Upper lobe of right lung (tissue), 1 donor: ENCODE measurements at places on chromosomes 7 and 10. TPM values are rescaled to one million over a fixed set of nuclear protein-coding genes. Genes with fewer than 3 reads are reported as not detected.

DNA sequence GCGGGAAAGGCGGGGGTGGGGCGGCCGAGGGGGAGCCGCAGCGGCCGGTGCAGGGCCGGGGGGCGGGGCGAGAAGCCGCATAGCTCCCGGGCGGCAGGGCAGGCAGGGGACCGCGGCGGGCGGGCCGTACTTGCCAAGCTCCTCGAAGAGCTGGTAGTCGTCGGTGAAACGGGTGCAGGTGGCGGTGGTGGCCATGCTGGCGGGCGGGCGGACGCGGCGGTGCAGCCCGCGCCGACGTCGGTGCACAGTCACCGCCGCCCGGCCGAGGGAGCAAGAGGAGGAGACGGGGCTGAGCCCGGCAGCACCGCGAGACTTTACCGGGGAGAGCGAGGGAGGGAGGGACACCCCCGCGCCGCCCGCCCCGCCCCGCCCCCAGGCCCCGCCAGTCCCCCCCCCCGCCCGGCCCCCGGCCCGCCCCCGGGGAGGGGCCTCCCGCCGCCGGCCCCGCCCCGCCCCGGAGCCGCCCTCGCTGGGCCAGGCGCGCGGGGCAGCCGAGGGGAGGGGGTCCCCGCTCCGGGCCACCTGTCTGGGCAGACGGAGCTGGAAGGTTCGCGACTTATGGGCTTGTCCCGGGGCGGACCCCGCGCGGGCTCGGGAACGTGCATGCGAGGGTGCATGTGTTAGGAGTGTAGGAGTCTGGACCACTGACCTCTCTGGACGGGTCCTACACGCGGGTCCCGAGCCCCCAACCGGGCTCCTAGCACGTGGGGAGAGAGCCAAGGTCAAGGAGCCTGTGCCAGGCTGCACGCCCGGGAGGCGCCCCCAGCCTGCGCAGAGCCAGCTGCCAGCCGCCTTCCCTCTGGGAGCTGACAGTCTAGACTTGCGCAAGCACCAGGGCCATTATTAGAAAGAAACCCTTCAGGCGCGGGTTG is at the start of gene CAMK2G:
TSS of gene CAMK2G (minus strand) at position 289 of the 872 bp plus-strand sequence. CDS start at position 195, 94 bp downstream.
- H3K4me1 ChIP-seq, result peaks cover 24% of the 10 kb centered on the region
- DNase-seq, result peak; percentile 93
- H3K36me3 ChIP-seq, result peaks cover 2% of the 10 kb centered on the region
- H3K27me3 ChIP-seq, result no peaks in the 10 kb centered on the region
- peak within 1 kb of the TSS; percentile 74 for H3K4me3 ChIP-seq

WDR86 gene
- 1.3 TPM for total RNA-seq

- H3K27me3 ChIP-seq, result no peaks in the 10 kb centered on the region
- peak overlapping the region; percentile 69 for H3K4me3 ChIP-seq
- H3K4me1 ChIP-seq, result peaks cover 31% of the 10 kb centered on the region
- no peaks in the 10 kb centered on the region for H3K36me3 ChIP-seq
- H3K27ac ChIP-seq, result peak overlapping the region; percentile 89
These were observed 1.0 kb upstream of the CHST15 start for GRCh38 chr10:124094419-124094785.

PRF1 gene
- 32.3 TPM for total RNA-seq

DNA sequence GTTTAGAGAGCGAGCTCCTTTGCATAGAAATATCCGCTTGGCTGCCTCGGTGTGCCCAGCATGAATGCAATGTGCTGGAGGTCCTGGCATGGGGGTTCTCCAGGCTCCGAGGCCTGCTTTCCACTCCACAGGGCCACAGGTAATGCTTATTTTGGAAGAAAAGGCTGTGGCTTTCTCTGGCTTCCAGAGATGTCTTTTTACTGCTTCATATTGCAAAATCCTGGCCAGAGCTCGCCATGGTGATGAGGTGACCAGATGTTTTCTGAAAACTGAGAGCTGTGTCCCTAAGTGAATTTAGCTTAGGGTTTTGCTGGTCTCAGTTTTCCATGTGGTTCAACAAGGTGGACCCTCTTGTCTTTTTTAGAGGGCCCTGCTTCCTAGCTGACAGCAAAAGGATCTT is 65.2 kb downstream of the BMPER start:
- H3K27ac ChIP-seq, result no peak overlapping the region
- H3K27me3 ChIP-seq, result no peaks in the 10 kb centered on the region
- H3K36me3 ChIP-seq, result no peaks in the 10 kb centered on the region

ACSM6 gene
- not detected for total RNA-seq

DNA sequence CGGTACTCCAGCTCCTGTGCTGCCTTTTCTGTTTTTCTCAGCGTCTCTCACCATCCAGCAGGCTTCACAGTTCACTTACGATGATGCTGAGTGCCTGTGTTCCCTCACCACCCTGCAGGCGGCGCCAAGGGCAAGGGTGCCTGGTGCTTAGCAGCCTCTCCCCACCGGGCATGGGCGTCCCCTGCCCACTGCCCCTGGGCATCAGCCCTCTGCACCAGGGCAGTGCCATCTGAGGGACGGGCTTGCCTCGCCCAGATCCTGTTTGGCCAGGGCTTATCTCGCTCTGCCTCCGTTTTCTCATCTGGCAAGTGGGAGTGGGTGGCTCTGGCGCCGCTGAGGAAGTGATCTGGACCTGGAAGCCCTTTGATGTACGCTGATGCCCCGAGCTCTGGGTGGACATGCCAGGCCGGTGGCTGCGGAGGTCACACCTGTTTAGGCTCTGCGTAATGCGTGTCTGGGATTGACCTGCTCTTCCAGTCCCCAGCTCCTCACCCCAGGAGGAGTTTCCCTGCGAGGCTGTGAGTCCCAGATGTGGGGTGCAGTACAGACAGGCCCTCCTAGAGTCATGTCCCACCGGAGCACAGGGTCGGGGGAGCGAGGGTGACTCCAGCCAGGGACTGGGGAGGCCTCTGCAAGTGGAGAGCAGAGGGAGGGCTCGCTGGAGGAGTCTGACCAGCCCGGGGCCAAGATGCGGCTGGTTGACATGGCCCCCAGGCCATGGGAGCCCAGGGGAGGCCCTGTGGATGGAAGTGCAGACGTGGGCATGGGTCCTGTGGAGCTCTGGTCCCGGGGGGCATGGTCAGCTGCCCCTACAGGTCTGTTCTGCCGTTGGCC is 11.8 kb downstream of the TTYH3 start:
- H3K27me3 ChIP-seq, result no peaks in the 10 kb centered on the region
- no peak overlapping the region for H3K27ac ChIP-seq
- DNase-seq, result no peak
- H3K36me3 ChIP-seq, result peaks cover 14% of the 10 kb centered on the region
- H3K4me3 ChIP-seq, result no peak overlapping the region

NPTX2 gene
- 2.1 TPM for total RNA-seq

PVRIG gene
- 1.4 TPM for total RNA-seq

PRR15 gene
- total RNA-seq, result 2.1 TPM

DNA sequence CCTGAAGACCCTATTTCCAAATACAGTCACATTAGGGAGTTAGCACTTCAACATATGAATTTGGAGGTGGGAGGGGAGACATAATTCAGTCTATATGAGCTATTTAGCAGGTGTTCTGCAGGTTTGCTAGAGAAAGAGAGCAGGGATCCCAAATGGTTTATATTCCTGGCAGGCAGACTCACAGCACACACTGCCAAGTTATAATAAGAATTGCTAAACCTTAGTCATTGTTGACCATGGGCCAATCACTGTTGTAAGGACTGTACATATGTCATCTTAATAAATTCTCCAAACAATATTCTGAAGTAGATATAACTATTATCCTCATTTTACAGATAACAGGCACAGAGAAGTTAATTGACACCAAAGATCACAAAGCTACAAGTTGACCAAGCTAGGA is 1.5 kb upstream of the CCDC3 start:
- no peaks in the 10 kb centered on the region for H3K4me1 ChIP-seq
- DNase-seq, result no peak
- H3K27me3 ChIP-seq, result peaks cover 25% of the 10 kb centered on the region

DNA sequence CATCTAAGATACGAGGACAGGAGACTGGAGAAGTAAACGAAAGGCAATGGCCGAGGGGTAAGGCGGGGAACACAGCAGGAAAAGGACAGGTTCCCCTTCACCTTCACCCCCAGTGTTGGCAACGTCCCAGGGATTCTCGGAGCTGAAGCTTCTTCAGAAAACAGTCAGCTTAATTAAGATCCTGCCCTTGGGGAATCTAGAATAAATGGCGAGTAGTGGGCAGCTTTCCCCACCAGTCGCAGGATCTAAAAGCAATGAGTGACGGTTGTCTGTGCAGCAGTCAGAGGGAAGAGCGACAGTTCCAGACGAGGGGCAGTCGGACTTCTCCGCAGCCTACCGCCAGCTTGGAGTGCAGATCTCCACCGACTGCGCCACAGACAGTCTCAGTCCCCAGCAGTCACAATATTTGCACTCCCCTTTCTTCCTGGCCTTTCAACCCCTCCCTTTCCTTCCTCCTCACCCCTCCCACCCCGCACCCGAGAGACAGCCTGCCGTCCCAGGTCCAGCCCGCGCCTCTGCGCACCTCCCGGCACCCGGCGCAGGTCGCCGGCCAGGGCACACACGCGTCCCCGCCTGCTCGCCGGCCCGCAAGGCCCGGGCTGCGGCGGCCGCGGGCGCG is 10.9 kb upstream of the SP8 start:
- peak overlapping the region; percentile 52 for H3K4me3 ChIP-seq
- no peaks in the 10 kb centered on the region for H3K36me3 ChIP-seq
- H3K27me3 ChIP-seq, result peaks cover 94% of the 10 kb centered on the region
- peaks cover 7% of the 10 kb centered on the region for H3K4me1 ChIP-seq
- no peak overlapping the region for H3K27ac ChIP-seq

DNA sequence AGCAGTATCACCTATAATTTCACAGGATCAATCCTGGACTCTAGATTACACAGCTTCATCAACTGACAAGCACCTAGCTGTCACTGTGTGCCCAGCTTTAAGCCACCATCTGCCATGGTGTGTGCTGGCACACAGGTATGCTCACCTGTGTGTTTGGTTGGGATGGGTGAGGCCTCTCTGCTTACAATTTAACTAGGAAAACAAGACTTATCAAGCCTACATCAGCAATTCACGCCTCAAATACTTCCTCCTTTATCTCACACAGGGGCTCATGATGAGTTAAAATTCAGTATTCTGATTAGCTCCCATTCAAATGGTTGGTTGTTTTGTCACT is 608.2 kb downstream of the PARD3 start:
- H3K27me3 ChIP-seq, result no peaks in the 10 kb centered on the region
- H3K4me3 ChIP-seq, result no peak overlapping the region
- no peak for DNase-seq
- no peaks in the 10 kb centered on the region for H3K36me3 ChIP-seq
- H3K27ac ChIP-seq, result no peak overlapping the region

- H3K4me1 ChIP-seq, result no peaks in the 10 kb centered on the region
- H3K27me3 ChIP-seq, result no peaks in the 10 kb centered on the region
- H3K4me3 ChIP-seq, result no peak overlapping the region
- H3K36me3 ChIP-seq, result no peaks in the 10 kb centered on the region
- DNase-seq, result no peak
These were observed 45.5 kb upstream of the PRSS1 start for GRCh38 chr7:142703655-142704305.

DNA sequence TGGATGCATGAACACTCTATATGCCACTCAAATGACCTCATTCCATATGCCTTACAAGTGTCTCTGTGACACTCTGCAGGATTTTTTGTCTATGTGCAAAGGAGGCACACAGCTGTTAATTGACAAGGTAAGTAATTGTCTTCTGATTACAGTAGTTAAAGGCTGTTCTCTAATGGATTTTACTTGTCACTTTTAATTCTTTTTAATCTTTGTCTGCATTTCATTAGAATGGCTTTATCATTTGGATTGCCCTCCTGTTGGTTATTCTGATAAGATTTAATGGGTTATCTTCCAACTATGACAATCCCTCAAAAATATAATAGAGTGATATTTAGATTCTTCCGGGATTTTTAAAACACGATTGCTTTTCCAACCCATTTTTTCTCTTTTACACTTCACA is 290.0 kb upstream of the TEX47 start:
- no peaks in the 10 kb centered on the region for H3K27me3 ChIP-seq
- no peak overlapping the region for H3K4me3 ChIP-seq

- H3K27ac ChIP-seq, result no peak overlapping the region
- DNase-seq, result no peak
- no peaks in the 10 kb centered on the region for H3K27me3 ChIP-seq
- peaks cover 11% of the 10 kb centered on the region for H3K4me1 ChIP-seq
- H3K4me3 ChIP-seq, result no peak overlapping the region
These were observed 11.4 kb downstream of the CDK6 start for GRCh38 chr7:92824901-92825480.

GRCh38 chr10:4129866-4130477 is 345.0 kb upstream of the KLF6 start:
- H3K4me1 ChIP-seq, result peaks cover 33% of the 10 kb centered on the region
- H3K27ac ChIP-seq, result peak overlapping the region; percentile 53
- no peaks in the 10 kb centered on the region for H3K27me3 ChIP-seq
- H3K4me3 ChIP-seq, result no peak overlapping the region
- DNase-seq, result no peak
- H3K36me3 ChIP-seq, result no peaks in the 10 kb centered on the region

- DNase-seq, result peak; percentile 61
- H3K27me3 ChIP-seq, result no peaks in the 10 kb centered on the region
- H3K4me1 ChIP-seq, result no peaks in the 10 kb centered on the region
- no peak overlapping the region for H3K4me3 ChIP-seq
- H3K27ac ChIP-seq, result no peak overlapping the region
These were observed 252.9 kb downstream of the MAD1L1 start for GRCh38 chr7:1979591-1980560.

AASS gene
- total RNA-seq, result 35.6 TPM

GRCh38 chr10:75450075-75450445 is 18.6 kb downstream of the LRMDA start:
- H3K27me3 ChIP-seq, result no peaks in the 10 kb centered on the region
- H3K36me3 ChIP-seq, result no peaks in the 10 kb centered on the region
- no peak overlapping the region for H3K27ac ChIP-seq
- H3K4me3 ChIP-seq, result no peak overlapping the region
- no peak for DNase-seq
- no peaks in the 10 kb centered on the region for H3K4me1 ChIP-seq

PDIA4 gene
- 117 TPM for total RNA-seq

PAX4 gene
- not detected for total RNA-seq

- no peaks in the 10 kb centered on the region for H3K36me3 ChIP-seq
- H3K4me3 ChIP-seq, result no peak overlapping the region
- no peak for DNase-seq
These were observed 921.9 kb downstream of the LRMDA start for GRCh38 chr10:76353237-76353851.
